ENCODE measurements at places on chromosomes 7 and 10.

GRCh38 chr7:76509931-76510877 is at the start of gene UPK3B:
Gene UPK3B (plus strand): TSS chr7:76510552. CDS start chr7:76510653, 101 bp downstream.
- peak; percentile 6 for DNase-seq

DNA sequence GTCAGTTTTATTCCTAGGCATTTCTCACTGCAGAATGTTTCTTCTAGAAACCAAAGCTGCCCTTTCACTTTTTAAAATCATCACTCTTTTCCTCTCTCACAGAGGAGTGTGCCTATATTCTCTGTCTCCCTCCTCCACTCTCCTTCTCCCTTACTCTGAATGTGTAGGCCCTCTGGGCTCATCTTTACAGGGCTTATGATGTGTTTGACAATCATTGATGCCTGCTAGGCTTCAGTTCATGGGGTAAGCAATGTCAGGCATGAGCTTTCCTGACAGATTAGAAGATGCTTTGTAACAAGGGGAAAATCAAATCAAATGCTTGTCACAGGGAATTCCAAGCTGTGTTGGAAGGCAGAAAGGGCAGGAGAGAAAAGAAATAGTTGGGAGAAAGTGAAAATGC is 742.9 kb downstream of the SORCS3 start:
- no peak for DNase-seq

GRCh38 chr7:22146961-22147512 is 201.3 kb upstream of the CDCA7L start:
- no peak for DNase-seq

- DNase-seq: no peak
Measured at GRCh38 chr10:61942604-61943461, 41.3 kb downstream of the ARID5B start.

GRCh38 chr7:1030444-1031070 is 13.8 kb upstream of the GPR146 start:
- no peak for DNase-seq

DNA sequence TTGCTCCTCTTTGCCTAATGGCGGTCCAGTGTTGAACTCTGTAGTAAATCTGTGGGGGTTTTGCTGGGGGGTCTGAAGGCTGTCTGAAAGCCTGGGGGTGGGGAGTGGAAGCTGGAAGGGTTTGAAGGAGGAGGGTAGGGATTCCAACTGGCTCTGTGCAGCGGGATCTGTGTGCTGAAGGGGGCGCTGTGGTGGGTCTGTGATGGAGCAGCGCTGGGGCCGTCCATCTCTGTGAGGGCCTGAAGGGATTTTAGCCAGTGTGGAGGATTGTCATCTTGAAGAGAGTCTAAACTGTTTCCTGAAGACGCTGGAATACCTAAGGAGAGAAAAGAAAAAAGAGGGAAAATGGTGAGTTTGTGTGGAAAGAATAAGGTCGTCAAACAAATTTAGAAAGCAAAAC is 129.2 kb downstream of the STRA8 start:
- DNase-seq: no peak

GRCh38 chr10:3758491-3758970 is 26.5 kb downstream of the KLF6 start:
- DNase-seq: no peak

GRCh38 chr7:69811476-69812308 is 213.4 kb downstream of the AUTS2 start:
- no peak for DNase-seq

DNA sequence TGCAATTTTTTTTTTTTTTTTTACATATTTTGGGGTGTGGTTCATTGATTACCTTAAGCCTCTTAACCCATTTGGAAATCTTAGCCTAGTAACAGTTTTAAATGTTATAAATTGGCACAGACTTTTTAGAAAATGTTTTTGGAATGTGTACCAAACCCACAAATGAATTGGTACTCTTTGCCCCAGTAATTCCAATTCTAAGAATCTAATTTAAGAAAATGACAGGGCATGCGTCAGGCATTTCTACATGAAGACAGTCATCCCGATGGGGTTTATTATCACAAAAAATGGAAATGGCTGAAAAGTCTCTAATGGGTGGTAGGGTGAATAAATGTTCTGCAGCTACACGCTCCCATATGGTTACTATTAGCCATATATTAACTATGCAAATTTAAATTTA is 54.9 kb downstream of the ITIH5 start:
- no peak for DNase-seq

- peak; percentile 70 for DNase-seq
Measured at GRCh38 chr10:110651044-110651958, 7.2 kb downstream of the RBM20 start.

- DNase-seq: no peak
Measured at GRCh38 chr10:27447540-27447939, 56.6 kb upstream of the RAB18 start.

DNA sequence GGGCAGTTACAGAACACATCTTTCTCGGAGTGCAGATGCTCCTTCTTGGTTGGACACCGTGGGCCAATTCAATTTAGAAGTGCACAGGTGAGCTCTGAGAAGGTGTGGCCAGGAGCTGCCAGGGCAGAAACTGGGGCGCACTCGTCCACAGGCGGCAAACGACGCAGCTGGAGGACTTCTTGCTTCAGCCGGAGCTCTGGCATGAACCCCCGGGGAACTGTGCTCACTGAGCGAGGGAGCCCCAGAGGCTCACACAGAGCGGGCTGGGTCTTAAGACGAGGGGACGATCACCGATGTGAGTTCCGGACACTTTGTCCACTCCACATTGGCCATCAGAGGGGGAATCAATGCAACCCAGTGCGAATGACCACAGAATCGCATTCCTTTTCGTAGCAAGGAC is 140.4 kb downstream of the ZMYND11 start:
- DNase-seq: no peak

DNA sequence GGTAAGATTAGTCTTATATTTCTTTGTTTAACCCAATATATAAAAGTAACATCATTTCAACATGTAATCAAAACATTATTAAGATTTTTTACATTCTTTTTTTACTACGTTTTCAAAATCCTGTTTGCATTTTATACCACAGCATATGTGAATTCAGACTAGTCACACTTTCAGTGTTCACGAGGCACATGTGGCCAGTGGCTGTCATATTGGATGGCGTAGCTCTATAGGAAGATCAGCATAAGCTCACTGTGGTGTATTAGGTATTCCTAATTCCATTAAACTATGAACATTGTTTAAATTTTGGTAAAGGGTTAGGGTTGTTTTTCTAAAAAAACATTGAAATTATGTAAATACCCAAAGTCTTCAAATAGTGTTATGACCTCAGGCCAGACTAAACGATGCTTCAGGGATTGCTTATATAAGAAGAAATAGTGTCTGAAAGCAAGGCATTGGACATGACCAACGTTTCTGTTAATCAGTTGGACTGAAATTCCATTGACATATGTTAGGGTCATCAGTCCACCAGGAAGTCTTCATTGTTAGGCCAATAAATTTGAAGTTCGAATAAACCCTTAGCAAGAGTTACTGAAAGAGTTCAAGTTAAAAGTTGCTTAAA is 97.0 kb downstream of the BICC1 start:
- DNase-seq: no peak

GRCh38 chr7:29123626-29124190 is 22.6 kb downstream of the CPVL start:
- no peak for DNase-seq

GRCh38 chr10:9501944-9502343 is 1447.5 kb downstream of the GATA3 start:
- no peak for DNase-seq

DNA sequence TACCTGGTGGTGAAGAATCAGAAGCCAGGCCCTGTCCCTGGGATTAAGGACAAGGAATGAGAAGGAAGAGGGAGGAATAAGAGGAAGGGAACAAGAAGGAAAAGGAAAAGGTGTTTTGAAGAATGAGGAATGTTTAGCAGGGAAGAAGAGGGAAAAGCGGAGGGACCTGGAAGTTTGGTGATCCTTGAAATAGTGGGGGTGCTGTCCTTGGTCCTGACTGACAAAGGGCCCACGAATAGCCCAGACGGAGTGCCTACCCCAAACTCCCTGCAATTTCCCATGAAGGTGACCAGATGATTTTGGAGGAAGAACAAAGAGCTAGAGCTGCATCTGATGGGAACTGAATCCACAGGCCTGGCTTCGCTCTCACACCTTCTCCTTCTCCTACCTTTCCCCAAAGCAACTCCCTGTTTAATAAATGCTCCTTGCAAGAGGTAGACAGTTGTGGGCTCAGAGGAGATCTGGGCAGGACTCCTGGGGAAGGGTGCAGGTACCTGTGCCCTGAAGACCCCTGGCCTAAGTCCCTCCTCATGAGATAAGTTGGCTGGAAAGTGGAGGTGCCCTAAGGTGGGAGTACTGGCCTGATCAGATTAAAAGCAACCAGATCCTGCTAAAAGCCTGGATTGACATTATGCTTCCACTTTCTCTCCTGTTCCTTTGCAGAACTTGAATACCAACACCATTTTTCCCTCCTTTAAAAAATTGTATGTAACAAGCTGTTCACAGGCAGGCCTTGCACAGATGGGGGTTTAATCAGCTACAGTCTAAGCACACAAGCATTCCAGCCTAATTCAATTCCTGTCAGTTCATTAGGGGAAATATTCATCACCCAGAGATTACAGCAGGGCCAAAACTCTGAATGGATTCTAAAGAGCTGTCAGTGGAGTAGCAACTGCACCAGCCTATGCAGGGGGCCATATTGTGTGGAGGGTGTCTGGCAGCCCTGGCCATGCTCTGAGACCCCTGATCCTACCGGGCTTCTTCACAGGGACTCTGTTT is 19.4 kb downstream of the KAZALD1 start:
- DNase-seq: no peak

DNA sequence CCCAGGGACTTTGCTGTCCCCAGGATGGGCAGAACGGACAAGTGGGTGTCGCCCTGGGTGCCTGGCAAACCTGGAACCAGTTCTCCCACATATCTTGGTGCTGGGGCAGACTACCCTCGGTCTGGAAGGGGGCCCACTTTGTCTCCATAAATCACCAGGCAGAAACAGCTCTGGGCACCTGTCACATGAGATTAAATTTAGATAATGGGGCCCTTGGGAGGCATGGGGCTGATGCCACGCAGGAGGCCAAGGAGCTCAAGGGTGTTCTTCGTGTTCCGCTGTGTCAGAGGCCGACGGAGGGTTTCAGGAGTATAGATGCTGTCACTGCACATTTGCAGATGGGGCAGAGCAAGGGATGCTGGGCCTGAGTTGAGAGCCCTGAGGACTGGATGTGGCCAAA is 72.7 kb downstream of the TMEM130 start:
- no peak for DNase-seq

- DNase-seq: no peak
Measured at GRCh38 chr7:69429911-69430383, 168.3 kb upstream of the AUTS2 start.

DNA sequence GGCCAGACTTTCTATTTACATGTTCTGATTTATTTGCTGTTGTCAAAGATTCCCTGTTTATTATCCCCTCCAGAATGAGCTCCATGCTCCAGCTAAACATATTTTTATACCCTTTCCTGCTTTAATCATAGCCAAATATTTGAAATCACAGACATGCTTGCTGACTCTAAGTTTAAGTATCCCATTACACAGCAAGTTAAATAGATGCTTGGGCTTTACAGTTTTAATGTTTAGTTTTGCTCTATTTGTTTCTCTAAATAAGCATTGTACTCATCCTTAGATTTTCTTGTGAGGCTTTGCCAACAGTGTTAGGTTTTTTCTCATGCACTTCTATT is 196.8 kb downstream of the TAX1BP1 start:
- DNase-seq: no peak

DNA sequence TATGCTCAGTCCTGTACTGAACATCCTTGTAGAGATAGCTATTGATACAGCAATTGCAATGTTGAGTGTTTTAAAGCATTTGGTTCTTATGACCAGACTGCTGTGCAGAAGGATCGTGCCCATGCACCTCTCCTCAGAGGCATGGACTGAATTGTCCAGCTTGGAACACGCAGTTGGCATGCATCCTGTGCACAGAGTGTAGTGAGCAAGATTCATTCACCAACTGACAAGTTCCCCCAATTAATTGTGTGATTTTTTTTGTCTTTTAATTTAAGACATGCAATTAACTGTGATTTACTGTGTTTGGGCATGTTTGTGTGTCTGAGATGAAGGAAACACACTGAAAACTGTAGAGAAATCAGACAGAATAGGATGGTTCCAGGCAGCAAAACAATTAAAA is 323.7 kb downstream of the CDK14 start:
- DNase-seq: no peak

- peak; percentile 31 for DNase-seq
Measured at GRCh38 chr7:20172736-20173334, 44.3 kb downstream of the MACC1 start.

- DNase-seq: no peak
Measured at GRCh38 chr10:69007260-69007659, 18.7 kb downstream of the KIFBP start.

DNA sequence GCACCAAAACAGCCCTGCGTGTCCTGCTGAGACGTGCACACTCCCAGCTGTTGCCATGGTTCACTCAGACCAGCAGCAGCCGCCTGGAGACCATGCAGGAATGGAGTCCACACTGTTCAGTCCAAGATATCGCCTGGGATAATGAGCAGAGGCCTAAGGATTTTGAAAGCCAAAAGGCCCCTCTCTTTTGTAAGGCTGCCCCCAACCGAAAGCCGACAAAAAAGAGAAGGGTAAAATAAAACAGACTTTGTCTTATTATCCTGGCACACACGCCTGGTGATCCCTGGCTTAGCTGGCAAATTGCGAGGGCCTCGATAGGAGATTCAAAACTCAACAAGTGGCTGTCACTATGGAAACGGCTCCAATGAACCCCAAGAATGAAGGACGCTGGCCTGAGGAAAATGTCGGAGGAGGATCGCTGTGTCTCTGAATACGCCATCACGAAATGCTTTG is 263.6 kb downstream of the SKIDA1 start:
- no peak for DNase-seq

- no peak for DNase-seq
Measured at GRCh38 chr7:30613366-30614325, 19.0 kb downstream of the GARS1 start.

GRCh38 chr7:18027628-18028027 is at the start of gene PRPS1L1:
Gene PRPS1L1 (minus strand): TSS chr7:18027846.
- no peak for DNase-seq

DNA sequence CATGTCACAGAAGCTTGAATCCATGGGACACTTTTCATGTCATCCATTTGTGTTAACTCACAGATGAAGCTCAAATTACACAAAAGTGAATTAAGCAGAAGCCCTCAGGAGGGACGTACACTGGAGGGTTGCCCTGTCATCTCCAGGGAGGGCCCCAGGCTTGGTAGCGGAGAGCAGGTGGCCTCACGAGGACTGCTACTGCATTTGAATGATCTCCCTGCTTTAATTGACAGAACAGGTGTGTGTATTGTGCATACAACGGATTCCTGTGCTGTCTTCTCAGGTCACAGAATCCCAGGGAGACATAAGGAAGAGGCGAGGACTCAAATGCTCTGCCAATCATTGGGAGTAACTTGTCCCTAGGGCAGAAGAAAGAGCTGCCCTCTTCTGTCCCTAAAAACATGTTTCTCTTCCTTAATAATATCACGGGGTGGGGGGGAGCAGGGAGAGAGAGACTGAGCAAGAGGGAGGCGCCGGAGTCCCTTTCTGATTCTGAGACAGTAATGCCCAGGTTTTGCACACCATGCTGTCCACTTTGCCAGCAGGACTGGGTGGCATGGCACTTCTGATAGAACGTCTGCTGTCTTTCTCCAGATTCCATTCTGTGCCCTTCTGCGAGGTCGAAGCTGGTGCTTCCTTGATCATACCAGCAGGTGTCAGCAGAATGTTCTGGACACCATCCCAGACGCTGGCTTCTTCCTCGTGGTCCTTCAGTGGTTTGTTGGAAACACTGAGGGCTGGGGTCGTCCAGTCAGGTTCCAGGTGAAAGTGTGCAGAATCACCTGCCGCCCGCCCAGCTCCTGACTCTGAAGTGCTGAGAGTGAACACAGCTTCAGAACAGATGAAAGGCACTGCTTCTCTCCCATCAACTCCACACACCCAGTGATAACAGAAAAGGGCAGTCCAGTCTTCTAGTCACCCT is 26.2 kb upstream of the RASGEF1A start:
- DNase-seq: no peak

GRCh38 chr7:4612939-4613841 is 68.9 kb upstream of the FOXK1 start:
- DNase-seq: peak; percentile 91

All from GDM1 (cell line).